ENCODE measurements at places on chromosomes 2 and 18.

DNA sequence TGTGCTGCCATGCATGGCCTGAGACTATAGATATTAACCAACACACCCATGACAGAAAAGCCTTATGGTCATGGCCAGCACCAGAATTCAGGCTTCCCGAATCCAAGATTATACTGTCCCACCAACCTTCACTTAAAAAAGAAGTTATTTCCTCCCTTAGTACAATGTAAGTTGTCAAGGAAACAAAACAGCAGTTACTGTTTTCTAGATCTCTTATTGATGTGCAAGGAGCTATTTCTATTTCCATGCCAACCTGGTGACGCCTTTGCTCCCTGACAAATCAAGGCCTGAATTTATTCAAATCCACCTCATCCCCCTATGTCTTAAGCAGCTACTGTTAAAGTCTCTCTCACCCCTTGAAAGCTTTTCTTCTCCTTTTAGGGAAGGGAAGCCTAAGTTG lies 249.3 kb downstream of the ZNF521 start:
- DNase-seq = peak; percentile 19

- no peak for DNase-seq
Measured at GRCh38 chr2:191347881-191348280, 102.7 kb downstream of the MYO1B start.

DNA sequence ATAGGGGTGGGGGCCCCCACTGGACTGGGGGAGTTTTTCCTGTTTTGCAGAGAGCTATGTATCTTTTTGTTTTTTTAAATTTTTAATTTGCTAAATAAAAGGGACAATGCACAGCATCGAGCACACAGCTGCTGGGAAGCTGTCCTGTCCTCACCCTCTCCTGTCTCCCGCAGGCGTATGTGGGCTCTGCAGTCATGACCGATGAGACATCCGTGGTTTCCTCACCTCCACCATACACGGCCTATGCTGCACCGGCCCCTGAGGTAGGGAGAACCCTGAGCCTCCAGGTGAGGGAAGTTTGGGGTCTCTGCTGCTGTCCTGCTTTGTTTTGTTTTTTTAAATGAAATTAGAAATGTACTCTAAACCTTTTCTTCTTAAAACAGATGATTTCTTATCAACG lies 27.6 kb downstream of the PLEKHB2 start:
- no peak for DNase-seq

DNA sequence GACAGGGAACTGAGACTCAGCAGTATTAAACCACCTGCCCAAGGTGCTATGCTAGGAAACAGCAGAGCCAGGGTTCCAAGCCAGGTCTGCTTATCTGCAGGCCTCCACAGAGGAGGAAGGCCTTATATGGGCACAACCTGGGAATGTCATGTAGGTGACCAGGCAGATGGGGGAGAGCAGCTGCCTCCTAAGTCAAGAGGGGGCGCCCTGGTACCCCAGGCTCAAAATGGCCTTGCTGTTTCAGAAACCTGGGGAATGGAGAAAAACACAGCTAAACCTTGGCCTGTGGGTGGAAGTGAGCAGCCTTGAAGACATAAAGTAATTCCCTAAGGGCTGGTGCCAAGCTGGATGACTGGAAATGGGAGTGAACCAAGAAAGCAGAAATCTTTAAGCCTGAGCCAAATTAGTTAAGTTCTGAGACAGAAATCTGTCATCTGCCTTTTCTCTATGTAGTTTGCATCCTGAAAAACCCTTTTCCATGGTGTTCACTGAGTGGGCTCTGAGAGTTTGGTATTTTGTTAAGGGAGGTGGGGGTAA lies 79.1 kb downstream of the MAPK4 start:
- no peak for DNase-seq

- peak; percentile 36 for DNase-seq
Measured at GRCh38 chr18:30682672-30683071, 359.9 kb downstream of the DSC3 start.

DNA sequence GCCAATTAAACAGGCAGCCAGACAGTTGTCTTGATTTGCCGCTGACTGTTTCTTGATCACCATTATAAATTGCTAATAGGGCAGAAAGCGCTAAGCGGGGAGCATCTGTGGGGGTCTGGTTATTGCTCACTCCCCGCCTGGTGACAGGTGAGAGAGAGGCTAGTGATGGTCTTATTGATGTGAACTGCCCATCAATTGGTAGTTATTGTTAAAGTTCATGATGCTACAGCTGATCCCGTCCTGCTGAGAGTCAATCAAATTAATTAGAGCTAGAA lies 148.5 kb downstream of the LNPK start:
- no peak for DNase-seq

GRCh38 chr18:68841301-68841700 lies 43.4 kb downstream of the CCDC102B start:
- no peak for DNase-seq

GRCh38 chr2:20372896-20373640 lies 22.4 kb upstream of the PUM2 start:
- no peak for DNase-seq

Measured in muscle of arm (tissue), 14 donors.